Right kidney (tissue), 9 donors: ENCODE measurements at places on chromosomes 1 and 21.

DNA sequence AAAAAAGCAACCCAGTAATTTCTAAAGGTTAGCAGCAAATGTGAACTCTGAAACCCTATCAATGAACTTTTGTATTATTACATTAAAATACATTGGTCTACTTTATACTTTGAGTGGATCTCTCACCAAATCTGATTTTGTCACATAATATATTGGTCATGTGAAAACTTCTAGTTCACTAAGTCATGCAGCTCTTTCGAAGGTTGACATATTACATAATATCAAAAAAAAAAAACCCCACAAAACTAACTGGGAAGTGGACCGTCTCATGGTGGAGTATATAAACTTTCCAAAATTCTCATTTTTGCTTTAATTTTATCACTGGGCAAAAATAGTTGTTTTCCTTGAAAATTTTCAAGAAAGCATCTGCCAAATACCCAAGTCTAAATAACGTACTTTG is 50.4 kb downstream of the GATAD2B start:
- DNase-seq = no peak

DNA sequence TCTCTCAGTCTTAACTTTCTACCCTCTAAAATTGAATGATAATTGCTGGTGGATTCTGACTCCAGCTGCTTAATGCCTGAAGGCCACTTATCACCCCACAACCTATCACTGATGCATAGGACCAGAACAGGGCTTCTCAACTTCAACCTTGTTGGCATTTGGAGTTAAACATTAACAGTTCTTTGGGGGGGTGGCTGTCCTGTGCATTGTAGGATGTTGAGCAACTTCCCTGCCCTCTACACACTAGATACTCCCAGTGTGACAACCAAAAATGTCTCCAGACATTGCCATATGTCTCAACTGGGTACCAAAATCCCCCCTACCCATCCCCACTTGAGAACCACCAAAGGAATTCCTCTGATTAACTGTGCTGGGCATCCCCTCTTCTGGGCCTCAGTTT is 275.4 kb upstream of the TMEM51 start:
- no peak for DNase-seq

DNA sequence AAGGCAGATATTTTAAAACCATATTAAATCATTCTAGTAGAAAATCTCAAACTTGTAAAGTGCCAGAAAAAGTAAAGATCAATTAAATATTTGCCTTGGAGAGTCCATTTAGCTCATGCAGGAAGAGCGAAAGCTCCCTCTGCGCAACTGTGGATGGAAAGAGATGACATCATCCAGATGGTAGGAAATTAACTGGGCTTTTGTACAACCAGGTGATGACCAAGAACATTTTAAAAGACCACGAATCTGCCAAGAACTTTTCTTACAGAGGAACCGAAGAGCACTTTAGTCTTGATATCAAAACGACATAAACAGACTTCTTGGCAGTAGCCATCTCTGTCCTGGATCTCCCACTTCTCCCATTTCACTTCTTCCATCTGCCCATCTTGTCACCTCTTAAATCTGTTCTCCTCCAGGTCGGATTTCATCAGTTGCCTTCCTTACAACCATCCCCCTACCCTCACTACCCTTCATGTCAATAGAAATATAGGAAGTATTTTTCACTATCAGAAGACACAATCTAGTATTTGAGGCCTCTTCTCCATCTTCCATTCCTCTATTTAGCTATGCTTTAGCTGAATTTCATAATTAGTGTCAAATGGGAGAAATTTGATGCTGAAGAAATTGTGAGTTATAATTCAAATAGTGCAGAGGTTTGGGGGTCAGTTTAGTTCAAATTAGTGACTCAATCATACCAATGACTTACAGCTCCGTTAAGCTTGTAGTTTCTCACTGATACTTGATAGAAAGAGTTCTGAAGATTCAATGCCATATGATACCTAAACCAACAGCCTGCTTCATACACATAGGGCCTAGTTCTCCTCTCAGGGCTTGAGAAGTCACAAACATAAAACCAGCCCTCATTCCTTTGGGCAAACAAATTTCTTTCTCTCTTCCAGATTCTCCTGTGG is 22.0 kb upstream of the DNASE2B start:
- no peak for DNase-seq

- DNase-seq = no peak
Observed at GRCh38 chr21:28657566-28657965, 335.1 kb downstream of the LTN1 start.

- no peak for DNase-seq
Observed at GRCh38 chr1:59291561-59291960, 5.3 kb upstream of the FGGY start.

DNA sequence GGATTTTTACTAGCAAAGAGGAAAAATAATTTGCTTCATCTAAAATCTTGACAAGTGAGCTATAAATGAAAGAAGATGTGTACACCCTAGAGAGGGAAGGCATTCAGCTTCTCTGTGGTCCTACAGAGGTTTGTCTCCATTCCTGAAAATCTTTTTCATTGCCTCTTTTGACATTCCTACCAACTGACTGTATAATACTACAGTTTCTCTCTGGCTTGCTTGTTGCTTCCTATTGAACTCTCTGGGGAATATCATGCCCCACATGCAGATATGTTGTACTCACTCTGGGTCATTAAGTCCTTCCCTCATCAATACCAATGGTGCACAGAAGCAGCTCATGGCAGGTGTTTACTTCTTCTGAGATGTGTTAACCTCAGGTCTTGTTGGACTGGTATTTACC is 371.2 kb upstream of the PLXNA2 start:
- no peak for DNase-seq
